ENCODE measurements at places on chromosomes 1 and 21.

GRCh38 chr1:10195570-10195969, 14.8 kb upstream of the KIF1B start:
- no peaks in the 10 kb centered on the region for H3K36me3 ChIP-seq
- no peak overlapping the region for H3K27ac ChIP-seq
- no peaks in the 10 kb centered on the region for H3K27me3 ChIP-seq
- no peaks in the 10 kb centered on the region for H3K4me1 ChIP-seq
- DNase-seq = no peak

DNA sequence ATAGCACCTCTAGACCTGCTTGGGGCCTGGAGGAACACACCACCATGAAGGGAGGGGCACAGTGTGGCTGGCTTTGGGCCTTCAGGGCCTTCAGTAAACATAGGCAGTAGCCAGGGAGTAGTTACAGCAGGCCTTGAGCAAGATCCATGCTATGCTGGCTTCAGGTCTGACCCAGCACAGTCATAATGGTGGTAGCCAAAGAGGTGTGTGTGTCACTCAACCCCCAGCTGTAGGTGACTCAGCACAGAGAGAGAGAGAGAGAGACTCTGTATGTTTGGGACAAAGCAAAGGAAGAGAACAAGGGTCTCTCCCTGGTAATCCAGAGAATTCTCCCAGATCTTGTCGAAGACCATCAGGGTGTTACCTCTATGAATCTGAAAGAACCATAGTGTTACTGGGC, 250.5 kb upstream of the PKN2 start:
- no peaks in the 10 kb centered on the region for H3K36me3 ChIP-seq
- no peaks in the 10 kb centered on the region for H3K27me3 ChIP-seq
- H3K4me3 ChIP-seq = no peak overlapping the region
- H3K4me1 ChIP-seq = no peaks in the 10 kb centered on the region

DNA sequence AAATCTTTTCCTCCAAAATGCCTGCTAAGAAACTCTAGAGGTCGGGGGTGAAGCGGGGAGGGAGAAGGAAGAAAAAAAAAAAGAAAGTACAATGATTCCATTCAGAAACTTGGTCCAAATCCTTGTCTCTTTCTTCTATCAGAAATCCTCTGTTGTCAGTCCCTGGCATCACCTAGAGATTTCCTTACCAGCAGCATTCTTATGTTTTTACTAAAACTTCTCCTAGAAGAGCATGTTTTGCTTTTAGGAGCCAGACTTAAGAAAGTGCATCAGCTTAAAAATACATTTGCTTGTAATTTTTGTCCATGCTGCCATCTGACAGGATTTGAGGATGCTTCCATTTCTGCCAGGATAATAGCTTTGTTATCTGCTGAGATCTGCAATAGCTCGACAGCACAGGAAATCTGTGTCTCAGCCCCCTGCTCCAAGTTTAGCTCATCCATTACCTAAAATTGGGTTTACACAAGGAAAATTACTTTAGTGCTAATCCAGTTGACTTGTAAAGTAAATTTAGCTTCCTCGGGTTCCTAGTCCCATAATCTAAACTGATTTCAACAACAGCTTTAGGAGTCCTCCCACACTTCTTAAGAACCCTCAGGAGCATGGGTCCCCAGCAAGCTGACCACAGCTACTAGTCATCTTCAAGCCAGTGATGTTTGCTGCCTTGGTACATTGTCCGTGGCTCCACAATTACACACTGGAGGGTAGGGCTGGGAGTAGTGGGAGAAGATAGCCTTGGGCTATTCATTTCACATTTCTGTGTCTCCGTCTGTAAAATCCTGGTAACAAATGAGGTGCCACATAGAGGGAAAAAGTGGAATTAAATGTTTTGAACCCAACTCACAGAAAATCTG, 92.3 kb upstream of the UBE2U start:
- H3K4me3 ChIP-seq = no peak overlapping the region
- no peaks in the 10 kb centered on the region for H3K4me1 ChIP-seq

- H3K4me3 ChIP-seq = no peak overlapping the region
- H3K27ac ChIP-seq = peak overlapping the region; percentile 80
- no peaks in the 10 kb centered on the region for H3K36me3 ChIP-seq
- DNase-seq = no peak
Measured at GRCh38 chr1:171674431-171675405, 22.2 kb upstream of the MYOC start.

DNA sequence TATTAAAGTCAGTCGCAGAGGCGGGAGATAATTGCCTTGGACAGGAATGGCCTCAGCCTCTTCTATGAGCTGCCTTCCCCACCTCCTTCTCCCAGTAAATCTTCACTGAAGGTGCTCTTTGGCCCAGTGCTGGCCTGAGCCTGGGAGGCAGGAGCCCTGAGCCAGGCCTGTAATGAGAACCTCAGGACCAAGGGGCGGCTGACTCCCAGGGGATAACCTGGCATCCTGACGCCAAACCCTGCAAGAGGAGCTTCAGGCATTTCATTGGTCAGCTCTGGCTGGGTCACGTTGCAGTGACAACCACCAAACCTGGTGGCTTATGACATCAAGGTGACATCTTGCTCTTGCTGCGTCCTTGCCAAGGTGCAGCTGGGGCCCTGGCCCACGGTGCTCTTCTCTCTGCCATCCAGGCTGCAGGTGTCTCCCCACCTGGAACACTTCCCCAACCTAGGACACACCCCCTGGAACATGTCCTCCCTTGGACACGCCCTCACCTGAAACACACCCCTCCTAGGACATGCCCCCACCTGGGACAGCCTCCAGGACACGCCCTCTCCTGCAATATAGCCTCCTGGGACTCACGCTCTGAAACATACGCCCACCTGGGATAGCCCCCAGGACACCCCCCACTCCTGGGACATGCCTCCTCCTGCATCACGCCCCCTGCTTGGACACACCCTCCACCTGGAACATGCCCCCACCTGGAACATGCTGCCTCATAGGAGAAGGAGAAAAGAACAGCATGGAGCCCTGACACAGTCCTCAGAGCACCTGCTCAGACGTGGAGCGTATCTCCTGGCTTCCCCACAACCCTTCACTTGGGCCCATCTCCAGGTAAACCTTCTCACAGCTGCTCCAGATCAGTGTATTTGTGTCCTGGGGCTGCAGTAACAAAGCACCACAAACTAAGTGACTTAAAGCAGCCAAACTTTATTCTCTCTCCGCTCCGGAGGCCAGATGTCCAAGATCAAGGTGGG, 333.6 kb downstream of the NPHP4 start:
- no peaks in the 10 kb centered on the region for H3K4me1 ChIP-seq
- H3K4me3 ChIP-seq = no peak overlapping the region
- no peaks in the 10 kb centered on the region for H3K36me3 ChIP-seq
- H3K27me3 ChIP-seq = peaks cover 16% of the 10 kb centered on the region
- H3K27ac ChIP-seq = no peak overlapping the region
- DNase-seq = no peak

- DNase-seq = no peak
- H3K27ac ChIP-seq = no peak overlapping the region
- no peak overlapping the region for H3K4me3 ChIP-seq
- H3K36me3 ChIP-seq = no peaks in the 10 kb centered on the region
- H3K27me3 ChIP-seq = no peaks in the 10 kb centered on the region
Measured at GRCh38 chr1:239197871-239198270, 188.5 kb upstream of the CHRM3 start.

GRCh38 chr1:202615501-202616354, 94.5 kb downstream of the SYT2 start:
- no peak overlapping the region for H3K27ac ChIP-seq
- H3K36me3 ChIP-seq = no peaks in the 10 kb centered on the region
- H3K4me1 ChIP-seq = no peaks in the 10 kb centered on the region
- H3K27me3 ChIP-seq = no peaks in the 10 kb centered on the region
- no peak for DNase-seq

- H3K27me3 ChIP-seq = no peaks in the 10 kb centered on the region
- H3K4me1 ChIP-seq = no peaks in the 10 kb centered on the region
- H3K4me3 ChIP-seq = no peak overlapping the region
- H3K36me3 ChIP-seq = no peaks in the 10 kb centered on the region
- no peak for DNase-seq
Measured at GRCh38 chr1:239931341-239931740, 160.3 kb upstream of the FMN2 start.

DNA sequence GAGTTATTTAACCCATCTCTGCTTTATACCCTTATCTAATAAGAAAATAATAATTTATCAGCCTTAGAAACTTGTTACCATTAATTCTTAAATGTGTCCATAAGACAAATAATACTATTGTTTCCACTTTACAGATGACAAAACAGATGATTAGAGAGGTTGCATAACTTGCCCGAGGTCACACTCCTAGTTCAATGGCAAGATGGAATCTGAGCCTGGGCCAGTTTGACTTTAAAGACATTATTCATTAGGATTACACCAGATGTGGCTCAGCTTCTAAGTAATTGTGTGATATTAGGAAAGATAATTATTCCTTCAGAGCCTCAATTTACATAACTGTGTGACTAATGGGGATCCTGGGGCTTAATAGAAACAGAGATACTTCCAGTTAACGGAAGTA, 42.3 kb upstream of the KCNK2 start:
- DNase-seq = no peak
- H3K4me3 ChIP-seq = no peak overlapping the region
- H3K27me3 ChIP-seq = no peaks in the 10 kb centered on the region
- no peak overlapping the region for H3K27ac ChIP-seq
- no peaks in the 10 kb centered on the region for H3K4me1 ChIP-seq

DNA sequence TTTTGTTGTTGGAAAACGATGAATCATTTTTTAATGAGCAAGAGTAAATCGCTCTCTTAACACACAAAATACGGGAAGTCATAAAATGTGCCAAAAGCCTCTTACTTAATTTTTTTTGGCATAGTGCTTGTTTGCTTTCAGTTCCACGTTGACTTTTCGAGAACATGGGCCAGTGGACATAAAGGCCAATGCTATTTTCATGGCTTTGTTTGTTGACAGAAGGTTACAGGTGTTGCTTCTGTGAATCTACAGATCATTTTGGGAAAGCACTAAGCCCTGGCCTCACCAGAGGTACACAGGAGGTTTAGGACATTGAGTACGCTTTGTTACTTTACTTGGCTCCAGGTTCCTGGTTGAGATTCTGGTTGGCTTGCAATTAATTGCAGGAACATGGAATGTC, 199.4 kb upstream of the HMCN1 start:
- DNase-seq = no peak
- H3K27me3 ChIP-seq = no peaks in the 10 kb centered on the region
